Amniotic stem cell (primary cell): ENCODE measurements at places on chromosomes 2 and 18.

DNA sequence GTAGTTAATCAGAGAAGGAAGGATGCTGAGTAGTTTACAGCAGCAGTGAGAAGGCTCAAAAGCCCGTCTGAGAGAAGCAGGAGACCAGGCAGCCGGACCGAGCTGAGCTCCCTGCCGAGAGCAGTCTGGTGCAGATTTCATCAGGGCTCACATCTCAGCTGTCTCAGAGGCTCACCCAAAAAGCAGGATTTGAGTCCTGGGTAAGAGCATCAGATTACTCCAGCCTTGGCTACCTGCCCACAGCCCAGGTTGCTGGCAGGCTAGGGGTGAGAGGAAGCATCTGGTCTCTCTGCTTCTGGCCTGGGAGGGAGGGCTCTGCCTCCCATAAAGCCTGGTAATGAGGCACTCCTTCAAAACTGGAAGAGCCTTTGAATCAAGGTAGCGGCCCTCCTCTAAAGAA lies 140.5 kb downstream of the ST6GAL2 start:
- DNase-seq, result no peak

DNA sequence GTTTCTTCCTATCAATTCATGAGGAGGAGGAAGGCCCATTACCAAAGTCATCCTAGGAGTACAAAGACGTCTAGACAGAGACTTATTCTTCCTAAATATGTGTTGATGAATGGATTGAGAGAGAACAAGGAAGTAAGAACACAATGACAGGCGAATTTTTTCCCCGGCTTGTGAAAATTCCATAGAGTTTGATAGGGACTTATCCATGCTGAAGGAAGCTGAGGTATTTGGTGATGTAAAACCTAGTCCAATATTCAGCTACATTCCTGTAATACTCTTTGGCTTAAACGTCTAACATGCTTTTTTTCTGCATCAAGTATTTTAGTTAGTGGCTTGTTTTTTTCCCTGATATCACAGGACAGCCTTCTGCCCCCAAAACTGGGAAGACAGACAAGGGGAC lies 121.9 kb upstream of the MYT1L start:
- no peak for DNase-seq

- DNase-seq, result no peak
These were observed 70.9 kb upstream of the HAAO start for GRCh38 chr2:42863320-42863719.

GRCh38 chr2:48901015-48901343 lies 145.5 kb upstream of the LHCGR start:
- DNase-seq, result no peak

DNA sequence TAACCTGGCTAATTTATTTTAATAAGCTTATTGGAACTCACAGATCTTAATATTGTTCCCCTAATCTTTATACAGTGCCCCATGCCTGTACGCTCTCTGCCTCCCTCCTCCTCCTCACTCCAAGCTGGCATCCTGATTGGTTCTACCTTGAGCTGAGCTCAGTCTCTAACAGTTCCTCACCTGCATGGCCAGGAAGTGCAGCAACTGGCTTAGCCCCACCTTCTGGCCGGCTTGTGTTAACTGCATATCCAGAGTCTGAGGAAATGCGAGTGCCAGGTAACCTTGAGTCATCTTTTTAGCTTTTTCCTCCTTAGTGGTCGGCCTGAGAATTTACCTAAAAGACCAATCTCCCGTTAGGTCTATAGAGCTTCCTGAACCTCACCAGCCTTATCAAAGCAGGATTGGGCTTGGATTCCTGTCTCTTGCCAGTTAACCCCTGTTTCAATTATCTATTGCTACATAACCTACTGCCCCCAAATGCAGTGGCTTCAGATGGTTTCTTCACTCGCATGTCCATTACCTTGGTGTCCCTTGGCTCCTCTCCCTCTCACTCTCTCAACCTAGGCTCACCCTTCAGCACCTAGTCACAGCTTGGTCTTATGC lies 89.5 kb upstream of the STK39 start:
- no peak for DNase-seq

DNA sequence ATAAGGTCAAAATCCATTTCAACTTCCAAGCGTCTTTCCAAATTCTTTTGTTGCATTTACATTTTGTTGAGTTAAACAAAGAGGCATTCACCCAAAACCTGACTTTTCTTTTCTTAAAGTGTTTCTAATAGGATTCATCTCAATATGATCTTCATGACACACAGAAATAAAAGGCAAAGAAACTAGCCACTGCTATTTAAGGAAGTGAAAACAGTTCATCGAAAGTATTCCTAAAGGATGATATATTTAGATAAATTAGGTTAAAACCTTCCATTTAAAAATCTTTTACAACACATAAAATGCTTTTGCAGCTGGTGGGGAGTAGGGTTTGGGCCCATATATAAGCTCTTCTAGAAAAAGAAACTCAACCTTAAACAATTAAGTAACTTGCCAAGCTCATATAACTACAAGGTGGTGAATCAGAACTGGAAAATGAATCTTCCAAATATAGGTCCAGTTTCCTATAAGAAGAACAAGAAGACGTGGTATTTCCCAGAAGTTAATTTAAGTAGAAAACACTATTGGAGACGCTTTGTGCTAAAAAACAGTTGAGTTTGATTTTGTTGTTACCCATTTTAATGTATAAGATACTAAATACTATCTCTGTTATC lies 336.0 kb upstream of the HNRNPA3 start:
- no peak for DNase-seq

DNA sequence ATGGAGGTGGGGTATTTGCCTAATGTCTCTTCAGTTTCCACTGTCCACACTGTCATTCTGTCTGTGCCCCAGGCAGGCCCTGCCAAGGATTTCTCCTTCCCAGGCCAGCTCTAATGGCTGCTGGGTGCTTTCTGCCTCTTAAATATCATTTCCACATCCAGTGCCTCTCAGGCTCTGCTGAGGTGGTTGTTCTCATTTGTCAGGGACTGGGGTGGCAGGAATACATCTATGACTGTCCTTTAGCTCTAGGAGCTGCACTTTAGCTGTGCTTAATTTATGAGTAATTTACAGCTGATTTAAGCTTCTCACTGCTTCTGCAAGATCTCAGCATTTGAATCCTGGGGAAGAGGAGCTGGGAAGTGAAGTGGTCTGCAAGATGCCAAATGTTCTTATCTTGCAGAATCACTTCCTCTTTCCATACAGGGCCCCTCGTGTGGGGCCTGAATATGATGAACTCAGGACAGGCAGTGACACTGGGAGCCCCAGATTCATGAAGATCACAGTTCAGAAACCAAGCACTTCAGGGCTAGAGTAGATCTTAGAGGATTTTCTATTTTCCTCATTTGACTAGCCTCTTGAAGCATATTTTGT lies 150.2 kb downstream of the FSHR start:
- no peak for DNase-seq

- DNase-seq, result no peak
These were observed 63.4 kb downstream of the SMAD7 start for GRCh38 chr18:48887294-48887904.

DNA sequence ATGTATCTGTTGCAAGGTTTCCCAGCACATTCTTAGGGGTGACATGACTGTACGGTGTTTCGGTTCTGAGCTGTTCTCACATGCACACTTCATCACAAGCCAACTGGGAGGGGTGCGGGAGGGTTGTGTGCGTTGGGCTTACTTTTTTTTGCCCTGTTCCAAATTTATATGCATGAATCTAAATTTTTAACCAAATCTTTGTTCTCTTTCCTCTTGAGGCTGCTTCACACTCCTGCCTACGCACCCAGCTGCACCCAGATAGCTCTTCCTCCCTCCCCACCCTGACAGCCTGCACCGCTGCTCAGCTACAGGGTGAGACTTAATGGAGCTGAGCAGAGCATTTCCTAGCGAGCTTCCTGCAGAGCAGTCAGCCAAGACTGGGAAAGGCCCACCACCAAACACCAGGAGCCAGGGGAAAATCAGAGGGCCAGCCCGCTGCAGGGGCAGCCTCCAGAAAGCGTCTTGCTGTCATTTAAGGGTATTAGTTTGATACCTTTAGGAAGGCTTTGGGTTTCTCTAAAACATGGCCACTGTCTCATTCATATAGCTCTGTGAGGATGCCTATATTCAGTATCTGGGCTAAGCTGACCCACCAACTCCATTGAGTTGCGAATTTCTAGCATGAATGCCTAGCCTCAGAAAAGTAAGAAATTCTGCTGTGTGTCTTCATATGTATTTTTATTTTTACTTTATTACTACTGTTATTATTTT lies 84.5 kb downstream of the POU3F3 start:
- DNase-seq, result no peak

DNA sequence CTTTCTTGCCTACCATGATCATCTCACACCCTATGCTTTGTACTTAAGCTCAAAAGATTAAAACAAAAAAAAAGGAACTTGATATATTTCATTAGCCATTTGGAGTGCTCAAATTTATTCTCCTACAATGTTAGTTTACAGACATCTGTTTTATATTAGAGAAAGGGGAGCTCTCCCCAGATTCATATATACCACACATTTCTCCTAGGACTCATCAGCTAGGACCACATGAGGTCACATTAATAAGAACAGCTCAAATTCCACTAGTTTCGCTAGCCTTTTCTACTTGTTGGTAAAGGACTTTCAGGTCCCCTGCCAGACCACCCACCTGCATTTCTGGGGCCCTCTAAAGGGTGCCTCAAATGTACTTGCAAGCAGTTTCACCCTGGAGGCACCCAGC lies 151.2 kb upstream of the MMADHC start:
- DNase-seq, result no peak

DNA sequence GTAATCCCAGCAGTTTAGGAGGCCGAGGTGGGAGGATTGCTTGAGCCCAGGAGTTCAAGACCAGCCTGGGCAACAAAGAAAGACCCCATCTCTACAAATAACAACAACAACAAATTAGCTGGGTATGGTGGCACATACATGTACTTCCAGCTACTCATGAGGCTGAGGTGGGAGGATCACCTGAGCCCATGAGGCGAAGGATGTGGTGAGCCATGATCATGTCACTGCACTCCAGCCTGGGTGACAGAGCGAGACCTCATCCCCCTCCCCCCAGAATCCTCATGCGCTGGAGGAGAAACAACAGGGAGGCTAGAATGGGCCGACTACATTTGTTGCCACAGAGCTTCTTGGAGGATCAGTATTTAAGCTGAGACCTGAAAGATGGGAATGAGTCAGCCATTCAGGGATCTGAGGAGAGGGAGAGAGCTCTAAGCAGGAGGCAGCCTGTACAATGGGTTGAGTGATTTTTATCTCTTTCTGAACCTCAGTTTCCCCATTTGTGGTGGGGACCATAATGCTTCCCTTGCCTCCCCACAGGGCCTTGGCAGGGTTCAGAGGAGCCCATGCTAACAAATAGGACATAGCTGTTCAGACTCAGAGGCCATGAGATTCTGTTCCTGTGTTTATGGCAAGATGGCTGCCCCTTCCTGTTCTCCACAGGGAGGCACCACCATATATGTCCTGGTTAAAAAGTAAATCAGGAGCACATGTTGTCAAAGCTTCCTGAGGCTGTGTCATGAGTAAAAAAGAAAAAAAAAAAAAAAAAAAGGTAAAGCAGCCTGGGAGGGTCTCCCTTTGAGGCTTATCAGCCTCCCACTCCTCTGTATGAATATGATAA lies 131.4 kb upstream of the HAAO start:
- DNase-seq, result no peak

DNA sequence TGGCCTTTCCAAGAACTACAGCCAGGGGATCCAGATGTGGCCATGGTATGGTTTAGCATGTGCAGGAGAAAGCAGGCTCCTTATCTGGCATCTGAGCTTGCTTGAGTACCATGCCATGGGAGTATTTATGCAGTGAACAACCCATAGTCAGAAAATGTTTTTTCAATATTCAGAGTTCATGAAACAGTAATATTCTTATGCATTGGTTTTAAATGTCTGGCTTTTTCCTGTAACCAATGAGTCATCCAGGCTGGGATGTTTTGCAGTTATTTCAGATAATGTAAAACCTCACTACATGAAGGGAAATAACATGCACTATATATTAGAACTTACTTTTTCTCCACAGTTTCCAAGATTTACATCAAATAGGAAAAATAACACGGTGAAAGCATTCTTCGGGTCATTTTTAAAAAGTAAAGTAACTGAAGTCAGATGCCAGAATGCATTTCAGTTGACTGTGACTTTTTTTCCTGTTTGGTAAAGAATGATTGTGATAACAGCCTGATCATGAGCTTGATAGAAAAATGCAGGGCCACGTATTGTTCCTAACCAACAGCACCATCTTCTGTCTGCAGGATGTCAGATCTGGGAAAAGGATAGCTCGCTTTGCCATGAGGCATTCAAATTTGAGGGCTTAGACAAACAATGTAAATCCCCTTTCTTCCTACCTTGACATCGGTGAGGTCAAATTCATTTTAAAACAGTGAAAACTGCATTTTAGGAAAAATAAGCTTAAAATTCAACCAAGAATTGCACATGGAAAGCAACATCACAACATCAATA lies 152.8 kb downstream of the DSC3 start:
- no peak for DNase-seq

DNA sequence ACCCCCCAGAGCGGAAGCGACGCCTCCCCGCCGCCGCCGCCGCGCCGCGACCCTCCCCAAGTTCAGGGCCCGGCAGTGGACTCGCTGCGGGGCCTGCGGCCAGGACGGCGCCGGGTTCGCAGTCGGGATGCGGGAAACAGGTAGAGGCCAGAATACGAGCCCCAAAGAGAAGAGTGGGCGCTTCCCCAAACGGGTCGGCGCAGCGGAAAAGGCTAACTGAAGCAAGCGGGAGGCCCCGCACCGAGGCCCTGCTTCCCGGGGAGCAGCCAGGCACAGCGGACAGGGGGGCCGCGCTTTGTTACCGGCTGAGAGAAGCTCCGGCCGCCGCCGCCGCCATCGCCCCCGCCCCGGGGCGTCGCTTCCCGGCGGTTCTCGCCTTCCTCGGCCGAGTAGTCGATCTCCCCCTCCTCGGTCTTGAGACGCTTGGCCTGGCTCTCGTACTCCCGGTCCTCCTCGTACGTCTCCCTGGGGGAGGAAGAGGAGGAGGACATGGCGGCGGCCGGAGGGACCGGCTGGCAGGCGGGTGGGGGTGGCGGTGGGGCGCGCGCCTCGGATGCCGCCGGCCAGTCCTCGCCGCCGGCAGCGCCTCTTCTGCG lies 494 bp downstream of the HNRNPLL start:
- no peak for DNase-seq
